ENCODE measurements at places on chromosomes 11 and 22. TPM values are rescaled to one million over a fixed set of nuclear protein-coding genes. Genes with fewer than 3 reads are reported as not detected.

The BACE1 gene
- total RNA-seq, result not detected

The GGTLC3 gene
- not detected for total RNA-seq

The OR6A2 gene
- 0.20 TPM for total RNA-seq

GRCh38 chr11:112665291-112665690 lies 295.9 kb upstream of the NCAM1 start:
- DNase-seq, result no peak
- no peaks in the 10 kb centered on the region for H3K4me1 ChIP-seq
- H3K4me3 ChIP-seq, result no peak overlapping the region

DNA sequence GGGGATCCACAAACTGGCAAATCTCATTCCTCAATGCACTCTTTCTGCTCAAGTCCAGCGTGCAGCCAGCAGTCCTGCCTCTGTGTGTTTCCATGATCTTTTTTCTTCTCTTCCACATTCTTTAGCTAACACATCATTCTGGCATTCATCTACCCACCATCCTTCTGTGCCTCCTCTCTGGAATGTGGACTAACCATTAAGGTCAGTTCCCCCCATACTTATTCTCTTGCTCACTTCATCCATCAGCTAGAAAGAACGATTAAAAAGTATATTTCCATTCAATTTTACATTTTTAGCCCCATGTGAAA lies 7.8 kb downstream of the KIRREL3 start:
- H3K27ac ChIP-seq, result no peak overlapping the region
- no peaks in the 10 kb centered on the region for H3K36me3 ChIP-seq
- H3K4me3 ChIP-seq, result no peak overlapping the region

- H3K4me3 ChIP-seq, result no peak overlapping the region
- no peaks in the 10 kb centered on the region for H3K27me3 ChIP-seq
- H3K36me3 ChIP-seq, result peaks cover 67% of the 10 kb centered on the region
- H3K27ac ChIP-seq, result no peak overlapping the region
- H3K4me1 ChIP-seq, result peaks cover 25% of the 10 kb centered on the region
Observed at GRCh38 chr22:26707581-26707980, 50.2 kb downstream of the MIAT start.

GRCh38 chr22:34308101-34308500 lies 387.8 kb upstream of the LARGE1 start:
- H3K4me1 ChIP-seq, result no peaks in the 10 kb centered on the region
- H3K4me3 ChIP-seq, result no peak overlapping the region
- H3K36me3 ChIP-seq, result no peaks in the 10 kb centered on the region
- no peak for DNase-seq
- no peaks in the 10 kb centered on the region for H3K27me3 ChIP-seq

GRCh38 chr22:39237318-39238100 lies 7.3 kb downstream of the PDGFB start:
- peaks cover 70% of the 10 kb centered on the region for H3K27me3 ChIP-seq
- DNase-seq, result no peak
- H3K4me3 ChIP-seq, result no peak overlapping the region
- H3K27ac ChIP-seq, result no peak overlapping the region
- H3K4me1 ChIP-seq, result peaks cover 38% of the 10 kb centered on the region
- H3K36me3 ChIP-seq, result no peaks in the 10 kb centered on the region

- H3K4me1 ChIP-seq, result peaks cover 1% of the 10 kb centered on the region
- H3K36me3 ChIP-seq, result peaks cover 21% of the 10 kb centered on the region
- no peak for DNase-seq
- no peak overlapping the region for H3K4me3 ChIP-seq
Observed at GRCh38 chr11:78131956-78132355, 7.5 kb downstream of the ALG8 start.

DNA sequence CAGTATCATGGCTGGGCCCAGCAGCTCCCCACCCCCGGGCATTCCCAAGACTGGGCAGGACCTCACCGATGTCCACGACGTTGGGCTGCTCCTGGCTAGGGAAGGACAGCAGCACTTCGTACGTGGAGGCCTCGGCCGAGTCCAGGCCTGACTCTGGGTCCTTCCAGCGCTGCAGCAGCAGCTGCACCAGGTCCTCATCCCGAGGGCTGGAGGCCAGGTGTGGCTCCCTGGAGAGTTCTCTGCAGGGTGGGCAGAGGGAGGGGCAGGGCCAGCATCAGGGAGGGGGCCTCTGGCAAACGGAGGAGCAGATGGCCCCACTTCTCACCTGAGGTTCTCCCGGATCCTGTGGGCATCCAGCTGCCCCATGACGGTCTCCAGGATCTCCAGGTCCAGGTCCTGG lies 341 bp downstream of the NAALADL1 start:
- H3K4me1 ChIP-seq, result peaks cover 17% of the 10 kb centered on the region
- DNase-seq, result no peak
- no peak overlapping the region for H3K27ac ChIP-seq
- peaks cover 1% of the 10 kb centered on the region for H3K27me3 ChIP-seq
- no peaks in the 10 kb centered on the region for H3K36me3 ChIP-seq

Measured in activated B cell treated with CpG ODN at 0.5 μM for 24 hours (primary cell).